Stimulated activated CD4-positive, alpha-beta T cell treated with anti-CD3 and anti-CD28 coated beads, Interleukin-1b, Interleukin-23, amount 100 ng/mL, for 1 hour (primary cell): ENCODE measurements at places on chromosomes 5 and 9.

DNA sequence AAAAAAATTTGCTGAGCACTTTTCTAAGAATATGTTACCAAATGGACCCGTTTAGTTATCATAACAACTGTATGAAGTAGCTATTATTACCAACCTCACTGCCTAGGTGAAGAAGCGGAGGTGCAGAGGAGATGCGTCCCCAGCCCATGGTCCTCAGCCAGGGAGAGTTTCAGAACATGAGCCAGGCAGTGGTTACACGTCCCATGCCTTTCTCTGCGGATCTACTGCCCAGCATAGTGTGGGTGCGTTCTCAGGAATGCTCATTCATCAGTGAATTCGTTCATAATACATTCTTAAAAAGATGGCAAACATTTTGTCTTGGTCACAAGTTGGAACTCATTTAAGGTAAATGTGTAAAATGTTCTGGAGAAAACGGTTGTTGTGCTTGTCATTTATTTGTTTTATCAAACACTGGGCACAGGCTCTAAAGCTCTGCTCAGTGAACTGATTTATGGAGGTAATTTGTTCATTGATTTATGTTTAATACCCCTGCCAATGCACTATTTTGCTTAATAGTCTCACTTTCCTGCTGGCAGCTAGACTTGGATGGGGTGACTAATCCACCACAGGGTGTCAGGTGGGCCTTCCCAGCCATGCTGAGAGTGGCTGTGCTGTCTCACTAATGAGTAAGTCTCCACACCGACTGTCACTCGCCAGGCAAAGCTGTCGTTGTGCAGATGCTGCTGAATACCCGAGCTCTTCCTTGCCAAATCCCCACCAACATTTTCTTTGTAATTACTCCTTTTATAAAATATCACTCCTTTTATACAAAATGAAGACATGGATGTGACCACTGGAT is 248.8 kb downstream of the TENT4A start:
- DNase-seq = no peak

GRCh38 chr5:172335721-172336120 is 52.2 kb upstream of the UBTD2 start:
- no peak for DNase-seq

- no peak for DNase-seq
These were observed 214.9 kb downstream of the PLK2 start for GRCh38 chr5:58244819-58245475.

DNA sequence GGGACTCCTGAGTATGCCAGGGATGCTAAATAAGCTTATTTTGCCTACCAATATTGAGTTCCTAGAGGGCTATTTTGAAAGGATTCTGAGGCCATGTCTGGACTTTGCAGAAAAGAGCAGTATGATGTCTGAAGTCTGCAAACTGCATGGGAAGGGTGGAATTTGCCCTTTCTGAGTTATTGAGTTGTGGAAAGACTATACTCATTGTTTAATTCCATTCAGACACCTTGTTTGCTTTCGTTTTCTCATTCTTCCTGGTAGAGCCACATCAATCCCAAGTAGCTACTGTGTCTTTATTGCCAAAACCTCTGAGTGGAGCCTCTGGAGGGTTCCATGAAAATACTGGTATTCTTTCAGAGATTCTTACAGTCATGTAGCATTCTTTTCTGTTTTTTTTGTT is 50.9 kb upstream of the PPP1R2B start:
- DNase-seq = no peak

- DNase-seq = no peak
These were observed 136.2 kb downstream of the LIFR start for GRCh38 chr5:38420246-38420645.

- DNase-seq = no peak
These were observed 112.4 kb upstream of the CTSL start for GRCh38 chr9:87613265-87614111.

- DNase-seq = no peak
These were observed 6.8 kb upstream of the FEM1C start for GRCh38 chr5:115551415-115551814.

GRCh38 chr5:35339006-35339405 is 108.7 kb upstream of the PRLR start:
- no peak for DNase-seq

DNA sequence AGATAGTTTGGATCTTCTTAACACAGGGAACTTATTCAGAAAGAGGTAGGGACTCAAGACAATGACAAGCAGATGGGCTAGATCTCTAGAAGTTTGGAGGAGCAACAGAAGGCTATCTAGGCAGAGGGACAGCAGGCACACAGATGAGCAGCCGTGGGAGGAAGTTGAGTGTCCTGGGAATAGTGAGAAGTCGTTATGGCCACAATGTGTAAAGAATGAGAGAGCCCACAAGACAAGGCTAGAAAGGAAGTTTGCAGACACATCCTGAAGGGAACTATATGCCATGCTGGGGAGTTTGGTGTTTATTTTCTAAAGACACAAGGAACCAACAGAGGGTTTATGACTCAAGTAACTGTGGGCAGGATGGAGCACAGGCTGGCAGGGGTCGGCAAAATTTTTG is 160.6 kb downstream of the PALM2AKAP2 start:
- no peak for DNase-seq

DNA sequence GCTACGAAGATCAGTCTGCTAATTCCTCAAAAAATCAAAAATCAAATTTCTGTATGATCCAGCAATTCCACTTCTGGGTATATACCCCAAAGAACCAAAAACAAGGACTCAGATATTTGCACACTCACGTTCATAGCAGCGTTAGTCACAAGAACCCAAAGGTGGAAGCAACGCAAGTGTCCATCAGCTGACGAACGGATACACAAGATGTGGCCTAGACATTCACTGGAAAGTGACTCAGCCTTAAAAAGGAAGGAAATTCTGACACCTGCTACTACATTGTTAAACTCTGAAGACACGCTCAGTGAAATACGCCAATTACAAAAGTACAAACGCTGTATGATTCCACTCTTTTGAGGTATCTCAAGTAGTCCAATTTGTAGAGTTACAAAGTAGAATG is 93.3 kb downstream of the OTULIN start:
- DNase-seq = no peak

DNA sequence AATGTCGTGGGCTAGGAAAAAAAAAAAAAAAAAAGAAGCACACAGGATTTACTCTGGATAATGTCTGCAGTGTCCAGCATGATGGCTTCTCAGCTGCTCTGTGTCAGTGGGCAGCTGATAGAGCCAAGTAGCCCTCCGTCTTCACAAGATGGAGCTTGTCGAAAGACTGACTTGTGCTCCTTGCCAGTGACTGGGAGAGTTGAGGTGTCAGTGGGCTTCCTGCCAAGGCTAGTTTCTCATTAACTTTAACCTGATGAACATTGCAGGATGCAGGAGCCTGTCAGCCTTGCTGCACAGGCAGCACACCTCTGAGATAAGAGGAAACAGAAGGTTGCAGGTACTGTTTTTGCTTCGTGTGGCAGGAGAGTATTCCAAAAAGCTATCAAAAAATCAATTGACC is 171.4 kb upstream of the SGCD start:
- no peak for DNase-seq

DNA sequence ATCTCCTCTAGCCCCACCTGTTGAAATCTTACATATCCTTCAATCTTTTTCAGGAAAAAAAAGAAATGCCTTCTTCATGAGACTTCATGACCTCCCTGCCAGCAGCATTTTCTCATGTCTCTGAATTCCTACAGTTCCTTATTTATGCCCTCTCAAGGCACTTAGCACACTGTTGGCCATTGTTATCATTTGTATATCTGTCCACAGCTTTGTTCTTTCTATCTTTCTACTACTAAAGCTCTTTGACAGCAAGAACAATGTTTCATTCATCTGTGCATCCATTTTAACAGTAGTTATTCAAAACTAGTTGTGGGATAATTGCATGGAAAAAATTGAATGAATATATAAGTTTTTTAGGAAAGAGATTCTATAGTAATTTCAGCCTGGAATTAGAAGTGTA is 20.9 kb upstream of the GZMA start:
- DNase-seq = no peak
